ENCODE measurements at places on chromosomes 6 and 20.

GRCh38 chr6:151181706-151182363 lies 57.9 kb upstream of the AKAP12 start:
- no peak for DNase-seq

GRCh38 chr20:23507346-23507745 lies 16.4 kb downstream of the CST8 start:
- DNase-seq = no peak

DNA sequence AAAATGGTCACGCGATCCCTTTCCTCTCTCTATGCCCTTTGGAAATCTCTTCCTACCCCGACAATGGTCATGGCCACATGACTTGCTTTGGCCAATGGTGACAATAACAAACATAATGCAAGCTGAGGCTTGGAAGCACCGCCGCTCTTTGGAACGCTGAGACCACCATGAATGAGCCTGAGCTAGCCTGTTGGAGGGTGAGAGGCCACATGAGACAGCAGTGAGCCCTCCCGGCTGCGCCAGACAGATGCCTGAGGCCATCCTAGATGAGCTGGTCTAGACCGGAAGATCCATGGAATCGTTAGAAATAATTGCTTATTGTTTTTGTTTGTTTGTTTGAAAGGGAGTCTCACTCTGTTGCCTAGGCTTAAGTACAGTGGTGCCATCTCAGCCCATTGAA lies 64.2 kb downstream of the STK35 start:
- DNase-seq = no peak

DNA sequence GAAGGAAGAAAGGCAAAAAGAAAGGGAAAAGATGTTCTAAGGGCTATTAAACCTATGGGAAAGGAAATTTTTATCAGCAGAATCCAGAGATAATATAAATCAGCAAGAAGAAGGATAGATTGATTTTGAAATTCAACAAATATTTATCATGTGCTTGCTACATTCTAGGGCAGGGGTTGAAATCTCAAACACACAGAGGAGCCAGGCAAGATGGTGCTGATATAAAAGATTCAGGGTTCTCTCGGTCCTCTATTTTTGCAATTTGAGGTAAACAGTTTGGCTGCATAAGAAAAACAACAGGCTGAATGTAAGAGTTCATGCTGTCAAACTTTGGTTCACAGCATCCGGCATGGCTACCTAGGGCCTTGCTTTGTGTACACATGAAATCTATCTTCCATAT lies 109.6 kb upstream of the BMP2 start:
- no peak for DNase-seq

GRCh38 chr6:126083875-126084274 lies 97.5 kb downstream of the TRMT11 start:
- DNase-seq = no peak
